ENCODE measurements at places on chromosomes 12 and 14.

- no peak for DNase-seq
Observed at GRCh38 chr14:73758392-73759182, 44.4 kb upstream of the PNMA1 start.

DNA sequence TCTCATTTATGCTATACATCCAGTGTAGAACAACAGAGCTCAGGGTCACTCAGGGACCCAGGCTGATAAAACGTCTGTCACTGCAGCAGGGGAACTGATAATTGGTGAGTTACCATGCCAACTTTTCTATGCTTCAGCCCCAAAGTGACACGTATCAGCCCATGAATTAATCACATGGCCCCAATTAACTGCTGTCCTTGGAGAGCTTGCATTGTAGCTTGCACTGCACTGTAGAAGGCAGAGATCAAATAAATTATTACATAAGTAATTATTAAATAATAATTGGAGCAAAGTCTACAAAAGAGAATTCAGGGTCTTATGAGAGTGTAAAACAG is 144.6 kb downstream of the SUDS3 start:
- no peak for DNase-seq

DNA sequence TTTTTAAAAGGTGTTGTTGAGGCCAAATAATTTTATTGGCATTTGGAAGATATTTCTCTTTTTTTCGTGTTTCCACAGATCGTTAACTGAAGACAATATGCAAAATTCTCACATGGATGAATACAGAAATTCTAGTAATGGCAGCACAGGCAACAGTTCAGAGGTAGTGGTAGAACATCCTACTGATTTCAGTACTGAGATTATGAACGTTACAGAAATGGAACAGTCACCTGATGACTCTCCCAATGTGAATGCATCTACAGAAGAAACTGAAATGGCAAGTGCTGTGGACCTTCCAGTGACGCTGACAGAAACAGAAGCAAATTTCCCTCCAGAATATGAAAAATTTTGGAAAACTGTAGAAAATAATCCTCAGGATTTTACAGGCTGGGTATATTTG is 11.2 kb downstream of the PRPF39 start:
- no peak for DNase-seq

GRCh38 chr14:105088812-105089745 is 23.8 kb upstream of the GPR132 start:
- DNase-seq: no peak

DNA sequence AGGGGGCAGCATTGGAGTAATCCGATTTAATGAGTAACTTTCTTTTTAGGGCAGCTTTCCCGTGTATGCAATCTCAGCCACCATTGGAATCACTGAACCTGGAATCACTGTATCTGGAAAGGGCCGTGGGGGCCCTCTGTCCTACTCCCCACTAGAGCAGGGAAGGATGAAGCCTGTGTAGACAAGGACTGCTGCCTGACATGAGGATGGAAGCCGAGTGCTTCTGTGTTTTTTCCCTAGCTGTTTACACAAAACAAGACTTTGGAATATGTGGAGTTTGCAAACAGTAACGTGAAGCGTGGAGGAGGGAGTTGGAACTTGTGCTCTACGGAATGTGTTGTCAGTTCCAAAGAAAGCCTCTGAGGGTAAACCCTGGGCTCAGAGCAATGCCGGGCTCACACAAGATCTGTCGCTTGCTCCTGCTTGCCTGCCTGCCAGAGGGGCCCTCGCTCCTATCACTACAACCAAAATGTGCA is 32.4 kb upstream of the HDAC7 start:
- no peak for DNase-seq

DNA sequence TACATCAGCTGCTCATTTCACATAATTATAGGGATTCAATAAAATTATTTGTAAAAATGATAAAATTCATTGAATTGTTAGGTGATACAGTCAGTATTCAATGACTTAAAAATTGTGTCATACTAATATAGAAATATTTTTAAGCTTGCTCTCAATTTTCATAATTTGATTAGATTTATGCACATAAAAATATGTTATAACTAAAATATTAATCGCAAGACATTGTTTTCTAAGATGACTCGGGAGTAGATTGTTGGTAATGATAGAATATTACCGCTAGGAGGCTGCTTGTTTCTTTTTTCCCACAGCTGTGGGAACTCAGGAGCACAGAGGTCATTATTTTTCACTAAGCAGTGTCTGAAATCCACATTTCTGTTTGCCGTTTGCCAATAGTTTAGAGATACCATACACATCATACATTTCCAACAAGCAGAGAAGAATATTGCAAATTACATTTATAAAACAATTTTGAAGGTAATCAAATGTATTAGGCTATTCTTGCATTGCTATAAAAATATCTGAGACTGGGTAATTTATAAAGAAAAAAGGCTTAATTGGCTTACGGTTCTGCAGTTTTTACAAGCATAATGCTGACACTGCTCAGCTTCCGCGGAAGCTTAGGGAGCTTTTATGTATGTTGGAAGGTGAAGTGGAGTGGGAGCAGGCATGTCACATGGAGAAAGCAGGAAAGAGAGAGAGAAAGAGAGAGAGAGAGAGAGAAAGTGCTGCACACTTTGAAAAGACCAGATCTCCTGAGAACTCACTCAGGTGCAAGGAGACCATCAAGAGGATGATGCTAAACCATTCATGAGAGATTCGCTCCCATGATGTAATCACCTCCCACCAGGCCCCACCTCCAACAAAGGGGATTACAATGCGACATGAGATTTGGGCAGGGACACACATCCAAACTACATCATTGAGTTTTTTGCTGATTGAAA is 9.2 kb downstream of the CD69 start:
- DNase-seq: no peak

DNA sequence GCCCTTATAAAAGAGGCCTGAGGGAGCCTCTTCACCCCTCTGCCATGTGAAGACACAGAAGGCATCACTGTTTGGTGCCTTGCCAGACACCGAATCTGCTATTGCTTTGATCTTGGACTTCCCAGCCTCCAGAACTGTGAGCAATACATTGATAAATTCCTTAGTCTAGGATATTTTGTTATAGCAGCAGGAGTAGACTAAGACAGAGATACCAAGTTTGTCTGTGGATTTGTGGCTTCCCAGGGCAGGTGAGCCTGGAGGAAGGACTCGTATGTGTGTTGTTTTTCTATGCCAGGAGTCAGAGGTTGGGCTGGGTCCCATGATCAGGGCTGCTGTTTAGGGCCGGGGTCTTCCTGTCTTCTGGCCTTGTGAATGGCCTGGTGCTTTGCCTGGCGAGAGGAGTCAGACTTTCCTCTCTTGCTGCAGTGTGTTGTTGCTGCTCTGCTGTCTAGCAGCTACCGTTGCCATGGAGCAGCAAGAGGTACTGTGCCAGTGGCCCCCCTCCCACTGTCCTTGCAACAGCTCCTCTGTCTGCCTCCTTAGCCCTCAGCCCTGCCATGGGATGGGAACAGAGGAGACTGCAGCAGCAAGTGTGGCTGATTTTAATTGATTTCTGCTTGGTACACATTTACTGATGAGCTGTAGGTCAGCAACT is 111.2 kb downstream of the CHST11 start:
- no peak for DNase-seq

DNA sequence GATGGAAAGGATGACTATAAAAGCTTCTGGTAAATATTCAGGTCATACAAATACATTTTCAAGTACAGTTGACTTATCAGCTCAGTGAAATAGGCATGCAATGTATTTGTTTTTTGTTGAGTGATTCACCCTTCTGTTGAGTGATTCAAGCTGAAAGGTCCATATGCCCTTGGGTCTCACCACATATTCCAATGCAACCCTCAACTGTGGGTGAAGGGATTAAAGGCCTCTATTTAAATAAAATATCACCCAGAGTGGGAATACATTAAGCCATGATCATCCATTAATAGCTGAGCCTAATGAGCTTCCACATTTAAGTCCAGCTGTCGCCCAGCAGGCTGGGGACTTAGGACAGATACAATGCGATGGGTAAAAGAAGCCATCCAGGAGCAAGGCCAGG is 120.2 kb downstream of the CRACR2A start:
- DNase-seq: no peak

- no peak for DNase-seq
Observed at GRCh38 chr12:109729801-109730200, 16.2 kb downstream of the FAM222A start.

GRCh38 chr12:97754306-97754705 is 291.7 kb downstream of the RMST start:
- no peak for DNase-seq

GRCh38 chr12:115491511-115492250 is 785.8 kb downstream of the MED13L start:
- no peak for DNase-seq

DNA sequence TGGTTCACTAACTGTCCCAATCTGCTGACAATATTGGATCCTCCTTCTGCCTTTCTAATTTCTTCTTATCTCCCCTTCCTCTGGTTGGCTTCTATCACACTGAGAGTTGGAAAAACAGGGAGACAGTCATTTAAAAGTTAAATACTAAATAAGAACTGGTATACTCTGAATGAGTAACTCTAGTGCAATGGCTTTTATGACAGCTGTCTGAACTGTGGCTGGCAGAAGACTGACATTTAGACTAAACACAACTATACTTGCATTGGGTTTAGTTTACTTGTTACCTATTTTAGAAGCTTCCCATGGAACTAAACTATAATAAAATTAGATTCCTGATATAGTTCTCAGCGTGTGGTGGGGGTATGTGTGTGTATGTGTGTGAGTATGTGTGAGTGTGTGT is 7.9 kb upstream of the MAGOHB start:
- no peak for DNase-seq

DNA sequence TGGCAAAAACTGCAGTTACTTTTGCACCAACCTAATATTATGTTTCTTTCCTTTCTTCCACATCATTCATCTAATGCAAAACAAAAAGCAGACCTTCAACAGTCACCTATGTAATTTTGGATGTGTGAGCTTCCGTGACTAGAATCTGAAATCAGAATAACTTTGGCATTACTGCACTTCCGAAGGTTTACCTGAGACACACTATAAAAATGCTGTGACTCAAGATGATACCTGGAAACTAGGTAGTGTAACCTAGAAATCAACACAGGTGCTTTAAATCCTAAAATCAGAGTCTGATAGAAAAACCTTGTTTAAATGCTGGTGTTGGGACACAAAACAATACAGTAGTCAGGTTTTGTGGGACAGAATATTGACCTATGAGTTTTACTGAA is 2.2 kb downstream of the BTBD7 start:
- DNase-seq: no peak

DNA sequence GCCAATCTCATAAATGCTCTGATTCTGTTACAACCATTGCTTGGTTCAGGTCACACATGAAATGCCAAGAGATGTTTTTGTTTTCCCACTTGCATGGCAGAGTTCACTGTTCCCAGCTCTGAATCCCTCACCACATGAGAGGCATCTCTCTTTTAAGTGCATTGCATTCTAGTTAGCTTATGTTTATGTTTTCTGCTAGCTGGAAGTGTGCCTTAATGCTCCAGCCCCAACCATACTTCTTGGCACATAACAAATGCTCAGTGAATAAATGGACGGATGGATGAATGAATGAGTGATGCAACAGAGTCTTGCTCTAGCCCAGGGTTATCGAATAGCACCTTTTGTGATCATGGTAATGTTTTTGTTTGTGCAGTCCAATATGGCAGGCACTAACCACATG is 197.3 kb downstream of the PPM1H start:
- no peak for DNase-seq

- DNase-seq: no peak
Observed at GRCh38 chr12:119369907-119370546, 35.5 kb downstream of the CCDC60 start.

- DNase-seq: no peak
Observed at GRCh38 chr14:51084962-51085361, 9.9 kb downstream of the TRIM9 start.

DNA sequence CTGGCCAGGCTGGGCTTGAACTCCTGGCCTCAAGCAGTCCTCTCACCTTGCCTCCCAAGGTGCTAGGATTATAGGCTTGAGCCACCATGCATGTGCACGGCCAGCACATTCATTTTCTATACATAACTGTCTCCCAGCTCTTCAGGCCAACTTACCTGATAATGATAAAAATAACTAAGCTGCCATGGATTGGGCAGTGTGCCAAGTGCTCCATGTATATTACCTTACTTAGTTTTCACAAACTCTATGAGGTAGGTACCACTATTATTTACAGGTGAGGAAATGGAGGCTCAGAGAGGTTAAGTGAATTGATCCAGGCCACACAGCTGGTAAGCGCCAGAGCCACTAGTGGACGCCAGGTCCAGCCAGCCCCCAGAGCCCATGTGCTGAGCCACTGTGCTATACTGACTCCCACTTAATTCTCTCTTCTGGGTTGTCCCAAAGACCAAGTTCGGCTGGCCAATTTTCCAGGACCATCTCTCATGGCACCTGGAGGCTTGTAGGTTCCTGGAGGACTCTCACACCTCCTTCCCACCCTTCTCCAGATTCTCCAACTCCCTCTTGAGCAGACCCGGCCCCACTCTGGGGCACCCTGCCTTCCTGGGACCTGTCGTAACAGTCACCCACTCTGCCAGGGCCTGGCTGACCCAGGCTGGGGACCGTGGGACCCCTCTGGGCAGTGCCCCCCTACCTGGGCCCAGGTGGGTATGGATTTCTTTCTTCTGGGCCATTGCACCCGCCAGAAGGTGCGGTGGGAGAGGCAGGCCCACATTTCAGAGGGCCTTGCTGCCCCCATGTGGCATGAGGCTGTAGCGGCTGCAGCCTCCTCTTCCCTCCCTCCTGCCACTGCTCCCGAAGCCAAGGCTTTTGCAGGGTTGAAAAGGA is 30.2 kb upstream of the CIPC start:
- DNase-seq: peak; percentile 46

DNA sequence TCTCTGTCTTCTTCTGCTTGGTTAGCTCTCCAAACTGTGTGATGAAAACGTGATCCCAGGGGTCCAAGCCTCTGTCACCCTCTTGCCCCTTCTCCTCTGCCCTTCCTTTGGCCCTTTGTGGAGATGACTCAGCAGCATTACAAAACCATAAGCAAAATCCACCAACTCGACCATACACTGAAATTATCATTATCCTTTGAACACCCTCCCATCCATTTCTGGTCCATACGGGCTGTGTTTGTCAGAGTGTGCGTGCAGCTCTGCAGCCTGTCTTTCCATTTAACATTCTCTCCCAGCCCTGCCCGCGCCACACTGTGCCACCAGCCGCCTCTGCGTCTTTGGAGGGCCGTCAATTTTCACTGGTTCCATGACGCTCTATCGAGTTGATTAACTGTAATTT is 69.2 kb downstream of the SLC25A47 start:
- DNase-seq: no peak

- no peak for DNase-seq
Observed at GRCh38 chr12:27861428-27862167, 81.6 kb upstream of the MANSC4 start.
